ENCODE measurements at places on chromosomes 6 and 20. TPM values are rescaled to one million over a fixed set of nuclear protein-coding genes. Genes with fewer than 3 reads are reported as not detected.
A peak's percentile ranks its signal among the peaks of the same experiment; 100 is the strongest.

- no peaks in the 10 kb centered on the region for H3K4me1 ChIP-seq
- DNase-seq = no peak
- H3K4me3 ChIP-seq = no peak overlapping the region
Observed at GRCh38 chr6:137941995-137942394, 74.9 kb downstream of the TNFAIP3 start.

DNA sequence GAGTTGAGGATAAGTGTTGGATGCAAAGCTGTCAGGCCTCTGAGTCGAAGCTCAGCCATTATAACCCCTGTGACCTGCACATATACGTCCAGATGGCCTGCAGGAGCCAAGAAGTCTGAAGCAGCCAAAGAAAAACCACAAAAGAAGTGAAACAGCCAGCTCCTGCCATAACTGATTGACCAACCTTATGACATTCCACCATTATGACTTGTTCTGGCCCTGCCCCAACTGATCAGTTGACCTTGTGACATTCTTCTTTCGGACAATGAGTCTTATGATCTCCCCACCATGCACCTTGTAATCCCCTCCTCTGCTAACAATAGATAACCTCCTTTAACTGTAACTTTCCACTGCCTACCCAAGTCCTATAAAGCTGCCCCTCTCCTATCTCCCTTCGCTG, 133.7 kb upstream of the AGPAT4 start:
- no peaks in the 10 kb centered on the region for H3K36me3 ChIP-seq
- H3K27ac ChIP-seq = no peak overlapping the region
- no peaks in the 10 kb centered on the region for H3K27me3 ChIP-seq
- no peak overlapping the region for H3K4me3 ChIP-seq

GRCh38 chr6:148557796-148558321, 189.0 kb upstream of the UST start:
- H3K4me1 ChIP-seq = no peaks in the 10 kb centered on the region
- no peak overlapping the region for H3K27ac ChIP-seq
- no peaks in the 10 kb centered on the region for H3K36me3 ChIP-seq

- no peak overlapping the region for H3K4me3 ChIP-seq
- H3K27me3 ChIP-seq = no peaks in the 10 kb centered on the region
- H3K36me3 ChIP-seq = no peaks in the 10 kb centered on the region
- H3K27ac ChIP-seq = no peak overlapping the region
- no peak for DNase-seq
Observed at GRCh38 chr6:64477391-64477790, 841.8 kb downstream of the PHF3 start.

- no peaks in the 10 kb centered on the region for H3K27me3 ChIP-seq
- no peak overlapping the region for H3K27ac ChIP-seq
- H3K4me1 ChIP-seq = peaks cover 12% of the 10 kb centered on the region
Observed at GRCh38 chr20:61954276-61955021, 111.2 kb downstream of the TAF4 start.

- DNase-seq = no peak
- H3K4me3 ChIP-seq = no peak overlapping the region
- H3K4me1 ChIP-seq = peaks cover 10% of the 10 kb centered on the region
- no peaks in the 10 kb centered on the region for H3K27me3 ChIP-seq
- no peaks in the 10 kb centered on the region for H3K36me3 ChIP-seq
Observed at GRCh38 chr20:10621149-10621548, 52.6 kb downstream of the JAG1 start.

- no peaks in the 10 kb centered on the region for H3K4me1 ChIP-seq
- no peaks in the 10 kb centered on the region for H3K27me3 ChIP-seq
- H3K36me3 ChIP-seq = no peaks in the 10 kb centered on the region
- DNase-seq = no peak
- H3K4me3 ChIP-seq = no peak overlapping the region
Observed at GRCh38 chr6:9789201-9789600, 625.7 kb downstream of the TFAP2A start.

DNA sequence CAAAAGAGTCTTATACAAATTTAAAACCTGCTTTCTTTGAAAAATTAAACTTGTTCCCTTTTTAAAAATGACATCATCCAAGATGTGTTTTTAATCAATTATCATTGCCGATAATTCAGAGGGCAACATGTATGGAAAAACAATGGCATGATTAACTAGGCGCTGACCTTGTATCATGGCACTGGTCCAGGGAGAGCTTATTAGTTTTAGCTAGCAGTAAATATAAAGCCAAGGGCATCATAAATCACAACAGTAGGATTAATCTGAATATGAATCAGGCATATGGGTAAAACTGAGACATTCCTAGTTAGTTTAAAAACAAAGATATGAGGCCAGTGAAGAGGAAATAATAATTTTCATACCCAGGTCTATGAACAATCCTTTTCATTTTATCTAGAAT, 374.0 kb downstream of the HDGFL1 start:
- H3K4me1 ChIP-seq = no peaks in the 10 kb centered on the region
- H3K27ac ChIP-seq = no peak overlapping the region
- DNase-seq = no peak
- H3K36me3 ChIP-seq = no peaks in the 10 kb centered on the region

- peak overlapping the region; percentile 39 for H3K4me3 ChIP-seq
- no peaks in the 10 kb centered on the region for H3K4me1 ChIP-seq
- H3K27me3 ChIP-seq = peaks cover 31% of the 10 kb centered on the region
- DNase-seq = no peak
- H3K36me3 ChIP-seq = no peaks in the 10 kb centered on the region
Observed at GRCh38 chr20:6051505-6051904, 2.4 kb downstream of the LRRN4 start.

DNA sequence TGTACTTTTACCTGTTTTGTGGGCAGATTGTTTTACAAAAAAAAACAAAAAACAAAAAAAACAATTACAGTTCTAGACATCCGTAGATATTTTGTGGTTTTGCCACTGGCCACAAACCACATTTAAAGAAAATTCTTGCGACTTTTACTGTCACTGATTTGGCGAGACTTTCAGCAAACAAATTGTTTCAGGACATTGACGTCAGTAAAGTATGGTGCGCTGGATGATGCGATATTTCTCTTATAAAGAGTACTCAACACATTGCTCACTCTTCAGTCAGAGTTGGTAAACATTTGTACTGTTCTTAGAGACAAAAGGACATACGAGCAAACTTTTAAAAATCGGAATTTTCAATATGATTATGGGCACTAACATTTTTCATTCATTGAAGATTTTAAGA, 229.8 kb downstream of the HAO1 start:
- no peak for DNase-seq
- H3K27me3 ChIP-seq = no peaks in the 10 kb centered on the region
- no peak overlapping the region for H3K4me3 ChIP-seq
- no peaks in the 10 kb centered on the region for H3K36me3 ChIP-seq

The MC3R gene
- total RNA-seq = not detected

The ADGRF5 gene
- 0.06 TPM for total RNA-seq

The STMN3 gene
- total RNA-seq = 71.6 TPM

The KIAA1586 gene
- total RNA-seq = 22.8 TPM

The C20orf144 gene
- total RNA-seq = 0.23 TPM

The ZNF335 gene
- 15.9 TPM for total RNA-seq

The FOXS1 gene
- not detected for total RNA-seq

The BHLHE23 gene
- total RNA-seq = 0.38 TPM
